Ureter (tissue), 1 donor: ENCODE measurements at places on chromosomes 5 and 9. TPM values are rescaled to one million over a fixed set of nuclear protein-coding genes. Genes with fewer than 3 reads are reported as not detected.

ADAMTS13 gene
- total RNA-seq: 3.5 TPM

RPL7A gene
- total RNA-seq: 2,501 TPM

PCDHA1 gene
- not detected for total RNA-seq

CYLC2 gene
- total RNA-seq: not detected

GMCL2 gene
- not detected for total RNA-seq

TAF11L10 gene
- not detected for total RNA-seq

HRH2 gene
- total RNA-seq: 5.7 TPM

- peak; percentile 62 for DNase-seq
Observed at GRCh38 chr9:128554155-128554862, 1.9 kb downstream of the SPTAN1 start.

DNA sequence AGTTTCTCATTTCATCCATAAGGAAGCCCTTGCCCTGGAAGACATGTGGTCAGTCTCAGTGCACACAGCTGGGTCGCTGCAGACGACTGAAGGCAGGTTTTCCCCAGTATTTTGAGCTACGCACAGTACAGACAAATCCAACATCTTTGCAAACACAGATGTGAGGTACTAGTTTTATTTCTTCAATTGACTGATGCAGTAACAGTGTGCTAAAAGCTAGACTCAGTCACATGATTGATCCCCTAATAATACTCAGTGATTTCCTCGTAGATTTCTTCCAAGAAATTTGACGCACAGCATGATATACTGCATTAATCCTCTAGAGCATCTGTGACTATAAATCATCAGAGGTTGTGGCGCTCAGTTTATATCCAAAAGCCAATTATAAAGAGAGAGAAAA lies 346.1 kb downstream of the DIRAS2 start:
- no peak for DNase-seq

- DNase-seq: no peak
Observed at GRCh38 chr9:13448482-13448881, 169.0 kb upstream of the MPDZ start.

DNA sequence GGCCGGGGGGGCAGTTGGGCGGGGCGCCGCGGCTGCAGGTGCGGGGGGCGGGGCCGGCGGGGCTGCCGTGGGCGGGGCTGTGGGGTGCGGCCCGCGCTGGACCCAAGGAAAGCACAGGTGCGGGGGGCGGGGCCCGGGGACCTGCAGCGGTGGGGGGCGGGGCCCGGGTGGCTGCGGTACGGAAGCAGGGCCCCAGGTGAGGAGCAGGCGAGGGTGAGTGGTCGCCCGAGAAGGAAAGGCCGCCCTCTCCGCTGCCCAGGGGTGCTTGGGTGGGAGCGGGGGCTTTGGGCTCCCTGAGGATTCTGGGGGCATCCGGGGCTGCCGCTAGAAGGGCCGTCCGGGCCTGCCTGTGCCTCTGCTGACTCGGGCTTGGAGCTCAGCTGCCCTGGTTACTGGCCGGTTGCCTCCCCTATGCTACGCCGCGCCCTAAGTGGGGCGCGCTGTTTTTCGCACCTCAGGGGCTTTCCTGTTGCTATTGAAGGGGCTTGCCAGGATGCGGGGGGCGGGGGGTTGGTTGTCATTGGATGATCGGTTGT lies 767 bp downstream of the RALGPS1 start:
- DNase-seq: peak; percentile 68

DNA sequence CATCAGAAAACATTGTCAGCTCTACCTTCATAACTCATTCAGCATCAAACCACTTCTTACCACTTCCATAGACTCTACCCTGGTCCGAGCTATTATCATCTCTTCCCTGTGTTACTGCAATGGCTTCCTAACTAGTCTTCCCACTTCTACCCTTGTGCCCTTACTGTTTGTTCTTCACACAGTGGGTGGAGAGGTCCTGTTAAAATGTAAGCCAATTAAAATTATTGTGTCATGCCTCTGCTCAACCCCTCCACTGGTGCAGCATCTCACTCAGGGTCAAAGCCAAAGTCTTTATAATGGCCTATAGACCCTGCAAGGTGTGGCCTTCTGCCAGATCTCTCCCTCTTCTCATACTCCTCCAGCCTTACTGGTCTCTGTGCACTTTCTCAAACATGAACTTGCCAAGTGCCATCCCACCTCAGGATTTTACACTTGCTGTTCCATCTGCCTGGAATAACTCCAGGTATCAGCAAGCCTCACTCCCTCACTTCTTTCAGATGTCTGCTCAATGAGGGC lies 22.8 kb upstream of the ARAP3 start:
- DNase-seq: no peak
